T-helper 1 cell (primary cell): ENCODE measurements at places on chromosomes 16 and 17.

- no peak for DNase-seq
These were observed 7.2 kb downstream of the PLCG2 start for GRCh38 chr16:81786321-81786720.

- no peak for DNase-seq
These were observed 12.6 kb upstream of the RPL38 start for GRCh38 chr17:74190807-74191406.

DNA sequence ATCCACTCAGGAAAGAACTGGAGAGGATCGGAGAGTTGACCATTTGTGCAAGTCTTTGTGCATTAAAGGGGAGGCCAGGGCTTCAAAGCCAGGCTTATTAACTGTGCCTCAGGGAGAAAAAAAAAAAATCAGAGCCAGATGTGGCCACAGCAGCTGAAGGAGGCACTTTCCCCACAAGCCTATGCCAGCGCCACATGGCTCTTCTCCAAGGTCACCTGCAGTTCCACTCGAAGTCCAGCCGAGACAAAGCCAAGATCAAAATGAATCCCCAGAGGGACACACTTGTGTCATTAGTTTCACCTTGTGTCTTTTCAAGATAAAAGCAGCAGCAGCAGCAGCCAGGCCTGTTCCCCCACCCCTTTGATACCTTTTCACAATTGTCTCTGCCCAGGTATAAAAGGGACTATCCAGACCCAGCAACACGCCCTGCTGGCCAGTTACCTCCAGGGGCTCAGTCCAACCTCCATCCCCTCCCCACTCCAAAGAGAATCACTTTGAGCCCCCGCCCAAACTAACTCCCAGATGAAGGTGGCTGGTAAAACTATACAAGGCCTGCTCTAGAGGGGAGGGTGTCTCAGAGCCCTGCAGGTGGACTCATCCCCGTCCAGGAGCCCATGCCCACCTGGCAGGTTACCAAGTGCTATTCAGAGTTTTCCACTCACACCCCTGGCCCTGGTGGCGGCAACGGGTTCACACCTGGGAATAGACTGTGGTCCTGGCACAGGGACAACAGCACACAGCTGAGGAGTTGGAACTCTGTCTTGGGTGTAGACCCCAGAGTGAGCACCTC lies 29.2 kb downstream of the AXIN2 start:
- no peak for DNase-seq

DNA sequence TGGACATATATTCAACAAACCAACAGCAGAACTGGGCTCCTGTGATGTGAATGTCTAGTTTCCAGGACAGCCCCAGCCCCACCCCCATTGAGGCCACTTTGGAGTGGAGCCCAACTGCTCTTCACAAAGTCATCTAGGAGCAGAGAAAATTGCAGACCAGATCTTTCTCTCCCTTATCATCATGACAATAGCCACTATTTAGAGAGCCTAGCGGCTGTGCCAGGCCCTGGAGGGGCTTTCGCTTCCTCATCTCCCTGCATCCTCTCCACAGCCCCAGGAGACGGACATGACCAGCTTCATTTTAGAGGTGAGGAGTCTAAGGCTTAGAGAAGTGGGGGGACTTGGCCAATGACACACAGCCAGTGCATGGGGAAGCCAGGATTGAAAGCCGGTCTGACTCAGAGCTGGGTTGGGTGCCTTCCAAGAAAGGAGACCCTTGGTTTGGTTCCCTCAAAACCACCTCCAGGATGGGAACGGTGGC lies 1.4 kb downstream of the PRSS8 start:
- DNase-seq = no peak

GRCh38 chr16:31243734-31244670 lies 15.8 kb upstream of the ITGAM start:
- DNase-seq = no peak

GRCh38 chr16:84040823-84041820 lies 1.5 kb downstream of the SLC38A8 start:
- no peak for DNase-seq

DNA sequence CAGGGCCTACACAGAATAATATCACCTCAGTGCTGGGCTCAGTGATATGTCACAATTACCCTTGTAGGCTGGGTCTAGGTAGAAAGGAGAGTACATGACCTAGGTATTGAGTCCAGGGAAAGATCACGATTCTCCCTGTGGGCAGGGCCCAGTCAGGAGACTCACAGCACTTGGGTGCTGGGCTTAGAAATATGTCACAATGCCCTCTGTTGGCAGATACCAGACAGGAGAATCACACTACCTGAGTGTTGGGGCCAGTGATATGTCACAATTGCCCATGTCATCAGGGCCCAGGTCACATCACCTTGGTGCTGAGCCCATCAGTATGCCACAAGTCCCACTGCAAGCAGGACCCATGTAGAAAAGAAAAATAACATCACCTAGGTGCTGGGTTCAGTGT lies 2105.5 kb downstream of the TP53TG3F start:
- no peak for DNase-seq

GRCh38 chr17:43171586-43172487 lies 823 bp downstream of the NBR1 start:
- DNase-seq = no peak

DNA sequence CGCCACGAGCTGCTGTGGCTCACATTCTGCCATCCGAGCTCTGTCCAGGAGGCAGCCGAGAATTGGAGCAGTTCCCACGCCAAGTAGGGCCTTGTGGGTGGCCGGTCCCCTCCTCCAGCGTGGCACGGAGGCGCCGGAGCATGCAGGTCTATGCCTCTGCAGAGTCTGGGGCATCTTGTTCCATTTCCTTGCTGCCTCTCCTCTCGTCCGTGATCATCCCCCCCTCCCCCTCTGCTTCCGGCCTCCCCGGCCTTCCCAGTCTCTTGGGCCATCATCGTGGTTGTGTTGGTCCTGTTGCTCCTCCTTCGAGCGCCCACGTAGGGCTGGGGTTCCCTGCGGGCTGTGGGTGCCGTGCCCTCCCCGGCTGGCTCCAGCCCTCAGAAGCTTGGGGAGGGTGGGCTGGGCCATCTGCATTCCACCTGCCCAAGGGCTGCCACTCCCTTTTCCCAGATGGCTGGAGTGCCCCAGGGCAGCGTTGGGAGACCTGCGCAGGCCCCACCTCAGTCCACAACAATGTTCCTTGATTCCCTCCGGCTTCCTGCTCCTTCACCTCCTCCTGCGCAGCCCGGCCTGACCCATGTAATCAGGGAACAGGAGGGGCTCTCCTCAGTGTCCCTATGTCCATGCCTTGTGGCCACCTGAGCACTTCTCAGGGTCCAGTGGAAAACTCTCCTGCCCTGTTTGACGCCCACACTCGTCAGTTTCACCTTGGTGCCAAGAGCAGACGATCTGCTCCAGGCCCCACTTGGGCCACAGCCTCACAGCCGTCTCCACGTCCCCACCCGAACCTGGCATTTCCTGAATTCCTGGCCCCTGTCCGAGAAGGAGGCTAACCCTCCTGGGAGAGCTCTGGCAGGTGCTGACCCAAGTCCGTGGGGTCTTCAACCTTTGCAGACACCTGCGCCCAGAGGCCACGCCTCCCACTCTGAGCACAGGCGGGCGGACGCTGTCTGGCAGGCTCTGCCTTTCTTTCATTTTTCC lies 37.1 kb downstream of the BAIAP2 start:
- DNase-seq = no peak

- DNase-seq = no peak
These were observed 226.4 kb upstream of the GOT2 start for GRCh38 chr16:58960484-58960883.

DNA sequence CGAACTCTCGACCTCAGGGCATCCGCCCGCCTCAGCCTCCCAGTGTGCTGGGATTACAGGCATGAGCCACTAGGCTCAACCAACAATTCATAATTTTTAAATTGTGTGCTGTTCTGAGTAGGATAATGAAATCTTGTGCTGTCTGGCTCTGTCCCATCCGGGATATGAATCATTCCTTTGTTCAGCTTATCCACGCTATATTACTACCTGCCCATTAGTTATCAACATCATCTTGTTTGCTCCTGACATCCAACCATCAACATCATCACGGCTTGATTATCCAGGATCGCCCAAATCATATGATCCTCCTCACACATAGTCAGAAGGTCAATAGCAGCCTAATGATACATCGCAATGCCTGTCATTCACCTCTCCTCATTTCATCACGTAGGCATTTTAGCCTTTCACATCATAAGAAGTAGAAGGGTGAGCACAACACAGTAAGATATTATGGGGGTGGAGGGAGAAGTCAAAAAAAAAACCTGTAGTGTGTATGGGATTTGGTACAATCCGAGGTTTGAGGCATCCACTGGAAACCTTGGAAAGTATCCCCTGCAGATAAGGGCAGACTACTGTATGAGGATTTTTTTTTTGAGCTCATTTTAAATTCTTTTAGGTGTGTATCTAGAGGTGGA lies 77.0 kb upstream of the SIAH1 start:
- DNase-seq = no peak

- no peak for DNase-seq
These were observed 125.4 kb downstream of the SEC14L1 start for GRCh38 chr17:77266213-77266612.

DNA sequence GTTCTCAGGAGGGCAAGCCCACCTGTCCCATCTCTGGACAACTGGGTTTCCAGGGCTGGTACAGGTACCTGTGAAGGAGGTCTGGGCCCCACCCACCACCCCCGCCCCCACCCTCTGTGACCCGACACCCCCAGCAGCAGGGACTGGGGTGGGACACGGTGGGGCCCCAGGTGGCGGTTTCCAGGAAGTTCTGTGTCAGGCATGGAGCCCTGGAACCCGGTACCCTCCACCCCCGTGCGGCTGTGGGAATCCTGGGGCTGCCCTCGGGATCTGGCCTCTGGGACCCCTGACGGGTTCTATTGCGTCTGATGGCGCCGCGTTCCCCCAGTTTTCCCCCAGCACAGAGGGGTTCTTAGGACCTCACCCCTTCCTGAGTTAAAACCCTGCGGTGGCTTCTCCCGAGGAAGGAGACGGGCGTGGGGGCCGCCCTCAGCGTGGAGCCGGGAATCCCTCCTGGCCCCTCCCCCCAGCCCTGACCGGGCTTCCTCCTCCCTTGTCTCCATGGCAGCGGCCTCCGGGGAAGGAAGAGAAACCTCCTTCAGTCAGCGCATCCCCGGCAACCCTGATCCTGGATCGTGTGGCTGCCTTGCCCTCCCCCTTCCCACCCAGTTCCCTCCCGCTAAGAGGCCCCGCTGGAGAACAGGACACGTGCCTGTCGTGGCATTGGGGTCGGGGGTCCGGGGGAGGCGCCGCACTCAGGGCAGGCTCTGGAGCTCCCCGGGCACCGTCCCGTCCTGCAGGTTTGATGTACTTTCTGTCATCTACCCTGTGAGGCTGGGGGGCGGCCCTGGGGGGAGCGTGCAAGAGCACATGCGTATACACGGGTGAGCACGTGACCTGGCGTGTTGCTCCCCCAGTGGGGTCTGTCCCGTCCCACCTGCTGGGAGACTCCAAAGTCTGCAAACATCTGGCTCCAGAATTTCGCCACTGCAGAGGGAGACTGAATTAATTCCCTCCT lies 30.3 kb downstream of the CACNA1H start:
- DNase-seq = no peak

- DNase-seq = no peak
These were observed 14.6 kb downstream of the SCIMP start for GRCh38 chr17:5220074-5220473.

- DNase-seq = no peak
These were observed 5.8 kb downstream of the CDIPT start for GRCh38 chr16:29857133-29857760.

DNA sequence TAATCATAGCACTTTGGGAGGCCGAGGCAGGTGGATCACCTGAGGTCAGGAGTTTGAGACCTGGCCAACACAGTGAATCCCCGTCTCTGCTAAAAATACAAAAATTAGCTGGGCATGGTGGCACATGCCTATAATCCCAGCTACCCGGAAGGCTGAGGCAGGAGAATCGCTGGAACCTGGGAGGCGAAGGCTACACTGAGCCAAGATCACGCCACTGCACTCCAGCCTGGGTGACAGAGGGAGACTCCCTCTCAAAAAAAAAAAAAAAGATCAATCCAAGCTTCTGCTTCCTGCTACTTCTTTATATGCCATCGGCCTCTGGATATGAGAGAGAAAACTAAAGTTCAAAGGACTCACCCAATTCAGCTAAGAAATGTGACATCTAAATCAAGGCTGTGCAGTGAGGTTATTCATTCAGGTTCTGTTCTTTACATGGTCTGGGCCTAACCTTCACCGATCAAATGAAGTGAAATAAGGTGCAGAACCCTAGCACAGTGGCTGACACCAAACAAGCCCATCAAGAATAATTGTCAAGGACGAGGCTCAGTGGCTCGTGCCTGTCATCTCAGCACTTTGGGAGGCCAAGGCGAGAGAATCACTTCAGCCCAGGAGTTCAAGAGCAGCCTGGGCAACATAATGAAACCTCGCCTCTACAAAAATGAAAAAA lies 25.6 kb downstream of the ZP2 start:
- DNase-seq = no peak

- DNase-seq = no peak
These were observed at the start of gene TNK1 for GRCh38 chr17:7380855-7381683. TSS of gene TNK1 (plus strand) at chr17:7381089. CDS start at chr17:7382927, 1,838 bp downstream.

- no peak for DNase-seq
These were observed 237.1 kb downstream of the MAF start for GRCh38 chr16:79363484-79363883.

GRCh38 chr17:29124135-29124924 lies 55.9 kb downstream of the MYO18A start:
- no peak for DNase-seq

GRCh38 chr17:27976331-27976730 lies 66.1 kb upstream of the NLK start:
- no peak for DNase-seq

DNA sequence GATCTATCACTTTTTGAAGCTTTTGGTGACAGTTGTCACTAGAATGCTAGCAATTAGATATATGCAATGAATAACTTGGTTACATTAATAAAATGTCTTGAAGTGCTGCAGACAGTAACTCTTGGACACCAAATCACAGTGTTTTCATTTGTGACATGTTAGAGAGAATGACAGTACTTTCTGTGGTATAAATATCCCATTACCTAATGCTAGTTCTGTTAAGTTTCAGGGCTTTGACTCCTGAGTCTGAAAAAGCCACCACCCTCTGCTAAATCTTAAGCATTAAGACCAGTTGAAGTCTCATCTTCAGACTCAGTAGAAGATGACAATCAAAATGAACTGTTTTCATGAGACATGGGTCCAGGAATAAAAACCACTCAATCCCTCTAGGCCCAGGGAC lies 10.6 kb upstream of the CPHXL2 start:
- DNase-seq = no peak
